Neural progenitor cell (in vitro differentiated cells): ENCODE measurements at places on chromosomes 6 and 20.

- no peak for DNase-seq
Observed at GRCh38 chr6:44061375-44062104, 65.7 kb downstream of the MRPL14 start.

- DNase-seq: no peak
Observed at GRCh38 chr6:151284012-151284411, 44.2 kb downstream of the AKAP12 start.

DNA sequence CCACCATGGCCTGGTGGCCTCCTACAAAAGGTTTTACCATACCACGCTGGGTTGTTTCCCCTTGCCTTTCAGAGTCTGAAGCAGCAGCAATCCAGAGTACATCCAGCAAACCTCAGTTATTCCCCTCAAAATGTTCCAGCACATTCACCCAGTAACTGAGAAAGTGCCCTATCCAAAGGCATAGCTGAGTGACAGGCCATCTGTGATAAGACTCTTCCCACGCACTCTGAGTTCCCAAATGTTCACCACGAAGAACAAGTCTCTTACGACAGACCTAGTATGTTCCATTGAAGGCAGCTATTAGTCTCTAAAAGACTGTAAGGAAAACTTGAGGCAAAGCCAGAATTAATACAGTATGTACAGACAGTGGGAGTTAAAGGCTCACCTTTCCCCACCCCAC, 31.6 kb upstream of the C20orf144 start:
- DNase-seq: no peak

GRCh38 chr6:2966347-2966746, 5.0 kb downstream of the SERPINB6 start:
- no peak for DNase-seq

- no peak for DNase-seq
Observed at GRCh38 chr20:44819936-44820335, 9.6 kb upstream of the RIMS4 start.

- no peak for DNase-seq
Observed at GRCh38 chr20:9160757-9161156, 91.9 kb downstream of the PLCB4 start.

DNA sequence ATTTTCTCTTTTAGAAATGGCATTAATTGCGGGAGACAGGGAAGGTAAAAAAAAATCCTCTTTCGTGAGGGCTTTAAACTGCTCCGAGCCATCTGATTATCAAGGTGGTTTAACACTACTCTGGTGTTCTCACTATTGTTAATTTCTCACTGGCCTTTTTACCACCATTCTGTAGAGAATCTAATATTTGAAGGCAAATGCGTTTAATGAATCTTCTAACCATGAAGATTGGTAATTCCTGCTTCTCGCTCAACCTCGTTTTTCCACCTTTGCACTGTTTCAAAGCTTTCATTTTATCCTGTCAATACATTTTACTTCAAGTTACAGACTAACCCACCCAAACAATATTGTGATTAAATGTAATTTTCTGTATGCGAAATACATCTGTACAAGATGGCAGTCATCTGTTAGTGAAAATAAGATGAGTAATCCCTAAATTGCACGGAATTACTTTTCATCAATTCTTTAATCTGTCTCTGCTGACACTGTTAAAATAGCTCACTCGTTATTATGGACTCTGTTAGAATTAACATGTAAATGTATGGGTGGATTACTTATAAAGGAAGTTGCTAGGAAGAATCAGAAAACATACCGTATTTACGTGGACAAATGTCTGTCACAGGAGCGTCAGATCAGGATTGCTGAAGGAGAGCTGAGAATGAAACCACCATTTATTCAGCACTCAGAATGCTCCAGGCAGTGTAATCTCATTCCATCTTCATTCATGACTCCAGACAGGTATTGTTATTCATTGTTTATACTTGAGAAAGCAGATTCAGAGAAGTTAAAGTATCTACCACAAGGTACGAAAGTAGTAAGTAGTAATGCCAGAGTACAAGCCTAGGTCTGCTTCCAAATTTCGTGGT, 1.1 kb upstream of the LCA5 start:
- DNase-seq: peak; percentile 20

- DNase-seq: no peak
Observed at GRCh38 chr6:101001012-101001411, 119.9 kb upstream of the ASCC3 start.

DNA sequence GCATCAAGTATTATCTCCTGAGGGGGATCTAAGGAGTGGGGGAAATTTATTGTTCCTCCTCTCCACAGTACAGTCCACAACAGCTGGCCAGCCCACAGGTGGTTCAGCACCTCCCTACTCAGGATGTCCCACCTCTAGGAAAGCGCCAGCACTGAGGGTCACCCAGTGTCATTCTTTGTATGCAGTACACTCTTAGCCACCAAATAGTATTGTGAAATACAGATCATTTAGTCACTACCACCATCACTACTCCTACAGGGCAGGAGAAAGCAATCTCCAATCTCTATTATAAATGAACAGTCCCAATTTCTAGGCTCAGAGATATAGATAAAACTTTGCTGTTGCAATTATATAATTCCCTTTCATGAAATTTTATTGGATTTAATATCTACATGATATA, 6.3 kb upstream of the ZNF76 start:
- DNase-seq: no peak

DNA sequence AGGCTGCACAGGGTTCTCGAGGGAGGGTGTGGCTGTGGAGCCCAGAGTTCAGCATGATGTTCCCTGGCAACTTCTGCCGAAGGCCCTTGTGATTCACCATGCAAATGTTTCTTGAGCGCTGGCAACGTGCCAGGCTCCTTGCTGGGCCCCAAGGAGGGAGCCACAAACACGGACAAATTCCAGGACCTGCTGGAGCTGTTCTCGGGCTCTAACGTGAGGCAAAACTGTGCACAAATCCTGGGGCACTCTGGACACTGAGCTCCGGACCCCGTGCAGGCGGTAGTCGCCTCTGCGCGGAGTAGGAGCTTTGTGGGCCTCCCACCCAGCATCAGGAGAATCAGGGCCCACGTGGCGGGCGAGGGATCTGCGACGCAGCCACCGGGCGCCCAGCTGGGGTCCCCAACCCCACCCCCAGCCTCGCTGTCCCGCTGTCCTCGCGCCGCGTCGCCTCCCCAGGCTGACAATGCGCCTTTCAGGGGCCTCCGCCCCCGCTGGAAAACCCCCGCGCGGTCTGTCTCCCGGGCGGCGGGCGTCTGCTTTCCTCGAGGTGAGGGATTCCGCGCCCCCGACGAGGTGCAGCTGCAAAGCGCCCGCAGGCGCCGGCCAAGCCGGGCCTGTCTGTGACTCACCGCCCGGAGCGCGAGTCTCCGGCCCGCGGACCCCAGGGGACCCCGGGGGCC, 31.7 kb upstream of the SCUBE3 start:
- DNase-seq: peak; percentile 32

- DNase-seq: no peak
Observed at GRCh38 chr20:25145131-25145530, 50.4 kb upstream of the ENTPD6 start.

GRCh38 chr6:63558278-63558677, 14.0 kb upstream of the LOC128125822 start:
- no peak for DNase-seq

- DNase-seq: no peak
Observed at GRCh38 chr6:15257357-15258132, 11.7 kb downstream of the JARID2 start.

GRCh38 chr6:150692604-150693003, 92.9 kb downstream of the PLEKHG1 start:
- DNase-seq: no peak

- no peak for DNase-seq
Observed at GRCh38 chr20:25323496-25324246, 67.0 kb downstream of the ABHD12 start.

DNA sequence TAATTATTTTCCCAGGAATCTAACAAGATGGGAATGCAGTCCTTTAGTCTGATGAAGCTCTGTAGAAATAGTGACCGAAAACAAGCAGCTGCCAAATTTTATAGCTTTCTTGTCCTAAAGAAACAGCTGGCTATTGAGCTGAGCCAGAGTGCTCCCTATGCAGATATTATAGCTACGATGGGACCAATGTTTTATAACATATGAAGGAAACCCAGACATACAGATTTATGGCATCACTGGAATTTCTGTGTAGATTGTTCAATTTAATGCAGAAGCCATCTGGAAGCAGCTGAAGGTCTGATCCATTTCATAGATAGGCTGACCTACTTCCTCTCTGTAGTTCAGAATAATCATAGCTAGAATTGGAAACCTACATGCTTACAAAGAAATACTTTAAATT, 11.8 kb upstream of the SNPH start:
- DNase-seq: no peak

DNA sequence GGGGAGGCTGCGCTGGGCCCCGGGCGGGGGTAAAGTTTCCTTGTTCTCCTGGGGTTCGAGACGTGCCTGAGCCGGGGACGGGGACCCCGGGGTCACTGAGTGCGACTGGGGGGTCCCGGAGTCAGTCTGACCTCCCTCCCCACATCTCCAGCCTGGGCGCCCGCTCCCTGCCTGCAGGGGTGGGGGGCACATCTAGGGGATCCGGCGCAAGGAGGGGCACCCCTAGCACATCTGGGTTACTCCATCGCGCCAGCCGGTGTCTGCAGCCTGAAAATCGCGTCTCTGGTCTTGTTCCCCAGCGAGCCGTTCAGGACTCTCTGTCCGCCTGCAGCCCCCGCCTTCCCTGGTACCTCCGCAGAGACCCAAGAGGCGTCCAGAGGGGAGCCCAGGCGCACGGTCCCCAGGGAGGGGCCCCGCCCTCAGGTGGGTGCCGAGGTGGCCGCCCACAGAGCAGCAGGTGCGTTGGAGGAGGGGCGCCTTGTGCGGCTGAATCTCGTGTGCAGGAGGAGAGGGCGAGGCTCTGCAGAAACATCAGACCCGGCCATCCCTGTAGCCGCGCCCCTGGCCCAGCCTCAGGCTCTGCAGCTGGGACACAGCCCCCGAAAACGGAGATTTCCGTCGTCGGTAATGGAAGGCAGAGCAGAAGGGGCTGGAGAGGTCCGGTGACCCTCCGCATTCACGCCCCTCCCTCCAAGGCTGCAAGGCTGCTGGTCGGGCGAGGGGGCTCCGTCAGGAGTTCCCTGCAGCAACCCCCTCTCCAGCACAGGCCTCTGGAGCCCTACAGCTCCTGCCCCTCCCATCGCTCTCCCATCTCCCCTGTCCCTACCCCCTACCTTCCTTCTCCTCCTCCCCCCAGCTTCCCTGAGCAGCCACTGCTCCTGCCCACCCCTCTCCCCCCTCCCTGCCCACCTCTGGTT, 628 bp upstream of the CHRNA4 start:
- peak; percentile 60 for DNase-seq

GRCh38 chr6:150368762-150369161, at the start of gene IYD:
Gene IYD (plus strand): TSS chr6:150369012. CDS start chr6:150369032, 20 bp downstream.
- DNase-seq: no peak

DNA sequence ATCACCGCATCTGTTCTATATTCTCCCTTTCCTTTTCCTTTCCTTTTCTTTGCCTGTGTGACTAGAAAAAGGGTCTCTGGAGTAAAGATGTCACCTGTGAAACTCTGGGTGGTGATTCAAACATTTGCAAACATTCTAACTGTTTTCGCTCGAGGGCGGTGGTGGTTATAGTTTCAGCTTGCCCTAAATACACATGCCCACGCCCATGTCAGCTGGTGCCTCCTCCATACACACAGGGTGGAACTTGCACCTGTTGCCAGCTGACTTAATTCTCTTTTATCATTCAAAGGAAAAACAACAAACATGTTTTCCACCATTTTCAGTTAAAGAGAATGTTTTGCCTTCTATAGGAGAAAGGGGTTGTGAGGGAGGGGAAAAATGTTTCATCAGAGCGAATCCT, 381.9 kb upstream of the ARID1B start:
- DNase-seq: no peak

GRCh38 chr20:60631585-60632287, 620.3 kb upstream of the CDH4 start:
- DNase-seq: no peak

DNA sequence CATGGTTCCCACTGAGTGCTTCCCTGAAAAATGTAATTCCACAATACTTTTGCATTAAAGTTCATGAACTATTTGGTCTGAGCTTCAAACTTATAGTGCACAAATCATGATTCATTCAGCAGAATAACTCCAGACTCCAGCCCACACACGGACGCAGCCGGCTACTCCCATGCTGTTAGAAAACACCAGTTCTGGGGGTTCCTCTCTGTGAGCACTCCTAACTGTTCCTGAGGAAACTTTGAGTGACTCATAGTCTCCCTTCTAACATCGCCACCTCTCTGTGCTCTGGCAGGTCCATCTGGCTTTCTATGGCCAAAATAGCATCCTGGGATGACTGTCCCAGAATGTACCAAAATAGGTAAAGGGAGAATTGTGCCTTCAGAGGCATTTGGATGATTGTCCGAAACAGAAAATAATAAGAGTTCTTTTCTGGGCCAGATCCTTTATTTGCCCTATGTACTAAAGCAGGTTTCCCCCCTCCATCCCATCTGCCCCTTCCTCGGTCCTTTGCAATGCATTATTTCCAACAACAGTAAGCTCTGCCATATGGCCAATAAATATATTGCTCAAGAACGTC, 32.3 kb upstream of the LY86 start:
- DNase-seq: no peak

DNA sequence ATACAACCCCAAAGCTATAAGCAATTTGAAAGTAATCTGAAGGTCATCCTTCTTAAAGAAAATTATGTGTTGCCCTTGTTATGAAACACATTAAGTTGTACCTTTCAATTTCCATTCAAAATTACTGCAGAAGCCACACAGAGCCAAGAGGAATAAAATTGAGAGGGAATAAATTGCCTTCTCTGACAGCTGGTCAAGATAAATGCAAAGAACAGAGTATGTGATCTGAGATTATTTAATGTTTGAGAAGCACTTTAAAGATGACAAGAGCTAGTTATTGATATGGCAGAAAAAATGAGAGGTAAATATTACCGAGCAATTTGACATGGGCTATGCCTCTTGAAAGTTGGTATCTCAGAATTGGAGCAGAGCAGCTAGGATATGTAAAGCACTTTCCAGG, 61.6 kb downstream of the TRDN start:
- no peak for DNase-seq
